NCI-H774 (cell line): ENCODE measurements at places on chromosomes 5 and 9.

DNA sequence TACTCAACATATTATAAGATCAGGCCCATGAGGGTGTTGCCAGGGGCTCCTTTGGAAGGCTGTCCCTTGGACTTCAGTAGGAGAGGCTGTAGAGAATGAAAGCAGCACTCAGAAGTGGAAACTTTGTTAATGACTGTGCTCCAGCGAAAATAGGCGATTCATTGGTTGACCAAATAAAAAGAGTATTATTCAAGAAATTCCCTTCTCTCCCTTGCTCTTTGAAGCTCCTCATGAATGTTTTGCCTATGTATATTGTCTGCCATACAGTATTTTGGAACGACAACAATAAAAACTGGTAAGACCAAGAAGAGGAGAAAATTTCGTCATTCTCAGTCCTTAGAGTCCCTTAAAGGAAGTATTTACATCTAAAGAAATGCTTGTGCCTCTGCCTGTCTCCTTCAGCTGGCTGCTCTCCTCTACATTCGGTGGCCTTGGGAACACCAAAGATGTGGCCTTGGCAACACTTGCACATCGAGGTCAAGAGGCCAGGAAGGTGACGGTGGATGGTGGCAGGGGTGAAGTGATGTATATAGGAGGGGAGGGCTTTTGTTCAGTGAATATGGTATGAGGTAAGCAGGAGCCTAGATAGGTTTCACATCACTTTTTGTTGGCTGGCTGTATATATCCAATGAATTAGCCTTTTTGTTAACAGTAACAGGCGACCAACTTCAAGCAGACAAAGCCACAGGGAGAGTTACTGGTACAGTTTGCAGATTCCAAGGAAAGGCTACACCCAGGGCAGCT lies 95.0 kb upstream of the ACTBL2 start:
- no peak for DNase-seq

DNA sequence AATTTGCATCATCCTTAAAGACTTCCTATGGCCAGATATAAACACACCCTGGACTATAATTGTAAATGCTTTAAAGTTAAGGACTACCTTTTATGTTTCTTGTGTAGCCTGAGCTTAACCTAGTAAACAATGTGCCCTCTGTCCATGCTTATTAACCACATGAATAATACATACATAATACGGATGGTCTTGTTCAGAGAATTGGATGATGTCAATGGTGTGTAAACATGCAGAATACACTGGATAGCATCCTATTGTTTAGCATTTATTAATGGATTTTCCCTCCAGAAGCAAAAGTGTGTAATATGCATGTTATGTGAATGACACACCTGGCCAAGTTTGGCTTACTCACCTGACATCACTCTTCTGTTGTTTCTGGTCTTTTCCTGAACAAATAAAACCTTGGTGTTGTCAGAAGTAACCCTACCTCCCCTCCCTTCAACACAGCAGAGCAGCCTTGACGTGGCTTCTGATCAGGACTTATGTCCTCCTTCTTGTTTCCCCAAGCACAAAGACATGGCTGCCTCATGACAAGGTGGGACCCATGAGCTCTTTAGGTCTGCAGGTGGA lies 517.9 kb downstream of the MTRR start:
- peak; percentile 87 for DNase-seq

GRCh38 chr9:128685636-128686489 lies 3.2 kb upstream of the SET start:
- DNase-seq, result no peak

GRCh38 chr5:88370824-88371223 lies 102.2 kb upstream of the TMEM161B start:
- no peak for DNase-seq

- no peak for DNase-seq
These were observed 48.7 kb upstream of the CDK20 start for GRCh38 chr9:88023001-88023400.

DNA sequence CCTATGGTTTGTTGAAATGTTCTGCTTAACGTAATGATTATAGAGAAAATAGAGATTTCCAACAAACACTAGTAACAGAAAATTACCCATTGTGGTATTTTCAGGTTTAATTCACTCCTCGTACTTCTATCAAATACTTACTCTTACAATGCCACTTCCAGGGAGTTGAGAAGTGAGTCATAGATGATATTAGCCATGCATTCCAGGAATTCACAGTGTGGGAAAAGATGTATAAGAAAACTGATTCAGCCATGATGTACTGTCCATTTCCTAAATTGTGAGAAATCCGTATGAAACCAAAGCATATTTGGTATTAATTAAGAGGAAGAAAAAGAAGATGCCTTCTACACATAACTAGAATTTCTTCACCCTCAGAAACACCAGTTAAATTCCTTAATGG lies 1854.6 kb upstream of the WWC1 start:
- DNase-seq, result no peak

DNA sequence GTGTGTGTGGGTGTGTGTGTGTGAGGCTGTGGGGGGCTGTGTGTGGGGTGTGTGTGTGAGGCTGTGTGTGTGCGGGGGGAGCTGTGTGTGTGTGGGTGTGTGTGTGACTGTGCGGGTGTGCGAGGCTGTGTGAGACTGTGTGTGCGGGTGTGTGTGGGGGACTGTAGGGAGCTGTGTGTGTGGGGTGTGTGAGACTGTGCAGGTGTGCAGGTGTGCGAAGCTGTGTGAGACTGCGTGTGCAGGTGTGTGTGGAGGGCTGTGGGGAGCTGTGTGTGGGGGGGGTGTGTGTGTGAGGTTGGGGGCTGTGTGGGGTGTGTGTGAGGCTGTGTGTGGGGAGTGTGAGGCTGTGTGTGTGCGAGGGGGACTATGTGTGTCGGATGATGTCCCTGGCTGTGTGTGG lies 23.2 kb downstream of the AHRR start:
- no peak for DNase-seq

- DNase-seq, result peak; percentile 19
These were observed 379.3 kb downstream of the PLK2 start for GRCh38 chr5:58080573-58080972.

- DNase-seq, result no peak
These were observed 53.5 kb upstream of the CDKN2AIPNL start for GRCh38 chr5:134464988-134465815.

- DNase-seq, result no peak
These were observed 7.8 kb downstream of the CCT5 start for GRCh38 chr5:10257870-10258269.

DNA sequence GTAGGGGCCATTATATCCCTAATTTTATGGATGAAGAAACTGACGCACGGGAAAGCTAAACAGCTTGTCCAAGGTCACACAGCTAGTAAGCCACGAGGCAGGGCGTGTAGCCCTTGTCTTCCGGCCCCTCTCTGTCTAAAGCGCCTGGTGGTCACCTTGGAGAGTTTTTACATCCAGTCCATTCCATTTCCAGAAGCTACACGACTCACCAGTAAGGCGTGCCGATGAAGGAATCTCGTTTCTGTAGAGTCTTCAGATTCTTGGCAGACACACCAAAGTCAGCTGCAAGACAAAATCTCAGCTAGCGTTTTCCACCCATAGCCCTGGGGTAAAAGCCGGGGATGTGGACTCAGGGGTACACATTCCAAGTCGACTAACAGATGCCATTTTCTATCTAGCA lies 80.5 kb downstream of the STK10 start:
- DNase-seq, result no peak

GRCh38 chr5:26807231-26808199 lies 230.9 kb downstream of the CDH9 start:
- DNase-seq, result no peak

- DNase-seq, result no peak
These were observed 4.5 kb downstream of the LMX1B start for GRCh38 chr9:126618190-126618584.

- DNase-seq, result no peak
These were observed 5.1 kb downstream of the TGFBI start for GRCh38 chr5:136033848-136034247.

DNA sequence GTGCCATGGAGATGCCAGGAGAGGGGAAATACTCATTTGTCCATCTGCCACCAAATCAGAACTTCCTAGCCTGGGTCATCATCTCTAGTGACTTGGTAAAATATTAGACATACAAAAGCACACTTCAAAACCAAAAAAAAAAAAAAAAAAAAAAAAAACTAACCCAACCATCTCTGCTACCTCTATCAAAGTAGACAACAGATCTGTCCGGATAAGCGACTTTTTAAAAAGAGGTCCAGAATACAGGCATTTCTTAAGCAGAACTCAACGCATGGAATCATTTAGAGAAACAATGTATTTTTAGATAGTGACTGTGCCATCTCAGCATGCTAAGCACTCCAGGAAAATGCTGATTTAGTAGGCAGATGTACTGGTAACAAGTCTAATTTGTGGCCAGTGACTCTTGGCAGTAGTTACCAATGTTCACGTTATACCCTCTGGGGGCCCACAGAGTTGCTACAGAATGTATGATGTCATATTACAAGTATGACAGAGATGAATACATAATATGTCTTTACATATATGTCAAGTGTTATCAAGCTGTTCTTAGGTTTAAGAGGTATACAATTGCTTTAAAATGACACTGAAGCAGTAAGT lies 107.8 kb downstream of the SMIM23 start:
- DNase-seq, result no peak

- DNase-seq, result no peak
These were observed 376.0 kb upstream of the PAPPA start for GRCh38 chr9:115777610-115778009.

DNA sequence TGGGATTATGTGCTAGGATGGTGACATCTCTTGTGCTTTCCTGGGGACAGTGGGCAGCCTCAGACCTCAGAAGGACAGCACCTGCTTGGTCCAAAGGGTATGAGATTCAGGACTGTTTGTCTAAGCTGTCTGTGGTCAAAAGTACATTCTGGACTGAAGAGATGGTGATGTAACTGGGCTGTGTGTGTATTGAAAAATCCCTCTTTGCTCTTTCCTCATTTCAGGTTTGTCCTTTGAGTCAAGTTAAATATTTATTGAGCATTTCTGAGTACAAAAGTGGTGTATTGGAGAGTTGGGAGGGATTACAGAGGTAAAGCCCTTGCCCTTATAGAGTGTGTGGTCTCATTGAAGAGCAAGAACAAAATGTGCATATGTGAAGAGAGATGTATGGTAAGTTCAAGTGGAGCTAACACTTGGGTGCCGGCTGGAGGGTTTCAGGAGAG lies 46.7 kb downstream of the RCL1 start:
- DNase-seq, result no peak

GRCh38 chr5:113205807-113206206 lies 229.0 kb downstream of the TSSK1B start:
- DNase-seq, result no peak

DNA sequence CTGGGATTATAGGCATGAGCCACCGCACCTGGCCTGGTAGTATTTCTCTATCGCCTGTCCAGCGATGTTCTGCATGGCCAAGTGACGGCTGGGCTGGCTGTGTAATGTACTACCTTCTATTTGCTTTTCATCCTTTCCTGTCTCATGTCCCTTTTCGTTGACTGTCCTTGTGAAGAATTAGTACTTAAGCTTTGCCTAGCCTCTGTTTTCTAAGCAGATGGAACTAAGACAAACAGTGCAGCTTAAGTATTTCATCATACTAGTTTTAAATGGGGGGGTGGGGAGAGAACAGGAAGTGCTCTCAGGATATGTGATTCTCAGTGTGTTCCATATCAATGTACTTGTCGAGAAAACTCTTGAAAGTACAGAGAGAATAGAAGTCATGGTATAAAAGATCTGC lies 31.7 kb upstream of the CCL21 start:
- no peak for DNase-seq

DNA sequence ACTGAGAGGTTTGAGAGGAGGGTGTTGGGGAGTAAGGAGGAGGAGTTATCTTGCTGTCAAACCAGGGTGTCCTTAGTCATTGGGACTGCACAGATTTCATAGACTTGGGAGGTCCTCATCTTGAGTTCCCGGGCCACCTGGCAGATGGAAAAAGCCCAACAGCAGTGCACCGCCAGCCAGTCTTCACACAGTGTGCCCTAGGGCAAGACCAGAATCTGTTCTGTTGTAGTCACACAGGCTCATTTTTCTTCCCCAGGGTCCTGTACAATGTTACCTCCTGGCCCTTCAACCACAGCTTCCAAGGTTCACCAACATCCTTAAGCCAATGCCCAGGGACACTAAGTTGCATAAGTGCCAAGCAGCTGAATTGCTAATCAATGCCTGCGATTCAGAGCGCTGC lies 21.0 kb downstream of the PLAC8L1 start:
- no peak for DNase-seq

GRCh38 chr9:131657037-131657377 lies 82.9 kb downstream of the RAPGEF1 start:
- no peak for DNase-seq

DNA sequence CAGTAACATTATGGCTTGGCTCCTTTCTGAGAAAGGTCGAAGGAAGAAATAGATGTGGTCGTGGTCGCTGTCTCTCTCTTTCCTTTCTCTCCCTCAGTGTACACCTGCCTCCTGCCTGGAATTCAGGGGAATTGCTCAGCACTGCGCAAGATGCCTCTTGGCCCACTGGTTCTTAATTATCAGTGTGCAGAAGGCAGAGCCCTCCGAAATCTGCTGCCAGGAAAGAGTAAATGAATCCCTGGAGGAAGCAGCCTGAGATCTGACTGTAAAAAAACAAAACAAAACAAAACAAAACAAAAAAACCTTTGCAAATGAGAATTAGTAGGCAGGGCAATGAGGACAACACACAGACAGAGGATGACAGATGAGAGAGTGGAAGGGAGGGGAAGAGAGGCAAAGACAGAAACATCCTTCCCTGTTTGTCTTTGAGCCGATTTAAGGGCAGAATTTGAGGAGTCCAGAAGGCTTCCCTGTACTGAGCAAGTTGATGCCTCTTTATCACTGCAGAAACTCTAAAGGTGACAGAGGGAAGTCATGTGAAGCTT lies 113.8 kb upstream of the PUM3 start:
- DNase-seq, result no peak

DNA sequence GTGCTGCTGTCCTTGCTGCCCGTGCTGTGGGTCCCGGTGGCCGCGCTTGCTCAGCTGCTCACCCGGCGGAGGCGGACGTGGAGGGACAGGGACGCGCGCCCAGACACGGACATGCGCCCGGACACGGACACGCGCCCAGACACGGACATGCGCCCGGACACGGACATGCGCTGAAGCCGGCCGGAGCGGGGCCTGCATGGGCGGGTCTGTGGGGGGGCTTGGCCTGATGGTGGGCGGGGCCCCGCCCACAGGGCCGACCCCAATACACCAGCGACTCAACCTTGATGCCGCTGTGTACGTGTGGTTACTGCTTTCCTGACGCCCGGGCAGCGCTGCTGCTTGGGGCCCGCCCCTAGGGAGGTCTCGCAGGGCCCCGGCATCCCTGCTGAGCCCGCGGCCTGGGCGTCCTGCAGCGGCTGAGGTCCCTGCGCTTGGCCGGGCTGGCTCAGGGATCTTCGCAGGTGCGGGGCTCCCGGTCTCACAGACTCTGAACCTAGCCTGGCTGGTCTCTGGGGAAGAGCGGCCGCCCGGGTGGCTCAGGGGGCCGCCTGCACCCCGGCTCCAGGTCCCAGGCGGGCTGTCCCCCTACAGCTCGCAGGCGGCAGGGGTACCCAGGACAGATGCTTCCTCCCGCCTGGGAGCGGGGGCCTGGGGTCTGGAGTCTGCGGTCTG lies 20.9 kb downstream of the SLC6A18 start:
- no peak for DNase-seq
